ENCODE measurements at places on chromosomes 3 and 15.

DNA sequence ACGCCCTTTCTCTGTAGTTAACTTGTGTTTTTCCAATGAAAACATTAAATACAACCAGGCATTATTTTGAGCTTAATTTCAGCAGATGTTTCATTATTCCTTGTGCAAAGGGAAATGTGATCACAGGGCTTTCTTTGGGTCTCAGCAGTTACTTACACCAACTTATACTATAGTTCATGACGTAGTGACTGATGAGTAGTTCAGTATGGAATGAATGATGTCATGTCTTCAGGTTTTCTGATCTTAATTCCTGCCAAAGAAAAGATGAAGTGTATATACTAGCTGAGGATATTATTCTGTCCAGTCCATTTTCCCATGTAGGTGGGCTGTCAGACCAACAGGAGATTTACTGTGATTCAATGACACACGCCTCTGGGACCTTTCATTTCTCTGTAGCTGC lies 61.3 kb downstream of the MYRIP start:
- no peak for DNase-seq

DNA sequence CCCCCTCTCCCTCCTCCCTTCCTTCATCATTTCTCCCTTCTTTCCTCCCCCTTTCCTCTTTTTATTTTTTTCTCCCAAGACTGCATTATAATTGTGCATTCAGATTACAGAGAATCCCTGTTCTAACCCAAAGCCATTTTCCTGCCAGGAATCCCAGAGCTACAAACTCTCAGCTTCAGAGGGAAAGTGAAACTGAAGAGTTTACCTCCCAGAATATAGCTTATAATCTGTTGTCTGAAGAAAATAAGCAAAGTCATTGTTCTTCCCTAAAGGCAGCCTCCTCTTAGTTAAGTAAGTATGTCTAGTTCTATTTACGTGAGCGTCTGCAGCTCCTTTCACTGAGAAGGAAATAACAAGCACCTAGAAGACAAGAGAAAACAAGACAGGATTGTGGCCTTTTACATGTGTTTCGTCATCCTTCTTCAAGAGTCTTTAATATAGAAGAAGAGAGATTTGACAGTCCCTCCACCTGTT lies 97.2 kb downstream of the CHST2 start:
- no peak for DNase-seq

DNA sequence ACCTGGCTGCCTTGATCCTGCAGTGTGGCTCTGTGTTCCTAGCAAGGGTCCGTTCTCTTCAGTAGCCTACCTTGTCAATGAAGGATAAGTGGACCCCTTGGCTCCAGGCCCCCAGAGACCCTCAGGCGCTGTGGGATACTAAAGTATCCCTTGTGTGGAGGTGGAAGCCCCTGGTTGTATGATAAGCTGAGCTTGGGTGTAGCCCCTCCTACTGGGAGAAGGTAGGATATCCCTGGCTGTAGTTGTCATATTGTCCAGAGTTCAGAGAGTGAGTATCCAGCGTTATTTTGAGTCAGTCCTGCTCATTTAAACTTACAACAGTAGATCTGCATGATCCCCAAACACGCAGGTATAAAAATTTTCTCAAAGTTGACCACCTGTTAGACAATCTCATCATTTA lies 496.8 kb downstream of the CNTN4 start:
- no peak for DNase-seq

- DNase-seq, result peak; percentile 0
These were observed 165.2 kb upstream of the PDZRN3 start for GRCh38 chr3:73789825-73790444.

DNA sequence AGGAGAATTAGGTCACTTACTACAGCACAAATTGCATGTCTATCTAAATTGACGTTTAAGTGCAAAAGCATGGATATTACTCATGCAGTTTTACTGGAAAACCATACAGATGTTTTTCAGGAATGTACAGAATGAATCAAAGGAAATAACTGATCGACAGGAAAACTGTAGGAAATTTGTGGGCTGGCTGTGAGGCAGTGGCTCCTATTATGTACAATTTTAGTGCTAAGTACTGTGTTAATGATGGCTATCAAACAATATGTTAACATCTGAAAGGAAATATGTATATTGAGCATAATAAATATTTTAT lies 6.9 kb downstream of the NUDT16 start:
- no peak for DNase-seq

DNA sequence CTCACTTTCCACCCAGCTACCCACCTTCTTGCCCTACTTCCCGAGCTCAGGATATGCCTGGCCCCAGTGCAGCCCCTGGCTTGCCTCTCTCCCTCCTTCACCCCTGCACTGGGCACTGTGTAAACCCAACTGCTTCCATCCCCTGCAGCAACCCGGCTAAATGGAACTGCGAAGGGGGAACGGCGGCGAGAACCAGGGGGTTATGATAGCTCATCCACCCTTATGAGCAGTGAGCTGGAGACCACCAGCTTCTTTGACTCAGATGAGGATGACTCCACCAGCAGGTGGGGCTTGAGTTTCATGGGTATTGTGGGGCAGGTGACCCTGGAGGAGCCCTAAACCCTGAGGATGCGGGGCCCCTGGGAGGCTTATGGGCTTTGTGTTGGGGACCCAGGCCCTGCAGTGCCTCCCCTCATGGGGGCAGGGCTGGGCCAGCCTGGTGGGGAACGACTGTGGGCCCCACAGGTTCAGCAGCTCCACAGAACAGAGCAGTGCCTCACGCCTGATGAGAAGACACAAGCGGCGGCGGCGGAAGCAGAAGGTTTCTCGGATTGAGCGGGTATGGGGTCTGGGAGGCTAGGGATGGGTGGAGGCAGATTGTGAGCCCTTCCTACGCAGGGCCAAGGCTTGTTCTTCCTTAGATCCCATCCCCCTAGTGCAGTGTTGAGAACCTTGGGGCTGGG lies 9.6 kb downstream of the DVL3 start:
- DNase-seq, result no peak

GRCh38 chr3:170471149-170471548 lies 52.5 kb downstream of the CLDN11 start:
- DNase-seq, result no peak

GRCh38 chr3:178483704-178484103 lies 52.5 kb upstream of the KCNMB2 start:
- DNase-seq, result no peak

GRCh38 chr15:59255680-59256336 lies 49.2 kb downstream of the LDHAL6B start:
- DNase-seq, result no peak

DNA sequence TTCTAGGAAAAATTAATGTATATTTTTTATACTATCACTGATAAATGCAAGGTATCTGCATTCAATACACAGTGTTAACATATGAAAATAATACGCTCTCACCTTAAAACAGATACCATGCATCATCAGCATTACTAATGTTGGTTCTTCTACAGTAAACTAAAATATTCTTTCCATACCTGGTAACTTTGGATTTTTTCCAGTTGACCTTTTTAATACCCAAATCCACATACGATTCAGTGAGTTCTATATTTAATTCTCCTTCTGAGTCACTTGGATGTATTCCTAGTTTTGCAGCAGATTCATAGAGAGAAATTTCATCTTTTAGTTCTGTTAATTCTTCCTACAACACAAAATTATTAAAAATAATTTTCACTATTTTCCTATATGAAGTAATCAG lies 29.9 kb downstream of the CEP152 start:
- no peak for DNase-seq

- no peak for DNase-seq
These were observed 80.6 kb downstream of the FBXL22 start for GRCh38 chr15:63677778-63678177.

- peak; percentile 63 for DNase-seq
These were observed 119.0 kb upstream of the RASGRP1 start for GRCh38 chr15:38683382-38684242.

DNA sequence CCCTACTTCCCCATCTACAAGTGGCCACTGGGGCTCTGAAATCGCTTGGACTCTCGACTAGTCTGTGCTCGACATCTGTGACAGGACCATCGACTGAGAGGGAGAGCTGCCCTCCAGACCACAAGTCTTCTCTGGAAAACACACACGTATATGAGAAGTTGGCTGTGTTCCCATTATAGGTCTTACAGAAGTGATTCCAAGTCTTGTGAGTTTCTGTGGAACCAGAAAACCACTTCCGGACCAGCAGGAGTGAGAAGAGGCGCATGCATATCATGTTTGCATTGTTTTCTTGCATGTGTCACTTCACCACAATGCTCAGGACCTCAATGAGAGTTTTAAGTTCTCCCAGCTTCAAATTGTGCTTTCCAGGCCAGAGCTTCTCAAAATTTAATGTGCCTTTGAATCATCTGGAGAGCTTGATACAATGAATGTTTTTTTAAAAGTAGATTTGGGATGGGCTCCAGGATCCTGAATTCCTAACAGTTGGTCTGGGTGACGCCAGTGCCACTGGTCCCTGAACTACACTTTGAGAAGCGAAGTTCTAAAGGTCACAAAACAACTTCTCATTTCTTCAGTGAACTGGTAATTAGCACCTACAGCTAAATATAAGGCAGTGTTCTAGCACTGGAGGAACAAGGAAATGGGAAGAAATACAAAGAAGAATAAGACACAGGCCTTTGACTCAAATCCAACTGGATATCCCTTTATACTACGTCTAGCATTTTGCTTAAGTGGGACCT lies 15.7 kb downstream of the LIPC start:
- DNase-seq, result no peak

- DNase-seq, result no peak
These were observed 487.5 kb upstream of the WNT5A start for GRCh38 chr3:55974421-55975165.

GRCh38 chr15:101521591-101521990 lies 32.1 kb upstream of the PCSK6 start:
- no peak for DNase-seq

GRCh38 chr3:140078343-140078742 lies 143.4 kb downstream of the CLSTN2 start:
- DNase-seq, result no peak

DNA sequence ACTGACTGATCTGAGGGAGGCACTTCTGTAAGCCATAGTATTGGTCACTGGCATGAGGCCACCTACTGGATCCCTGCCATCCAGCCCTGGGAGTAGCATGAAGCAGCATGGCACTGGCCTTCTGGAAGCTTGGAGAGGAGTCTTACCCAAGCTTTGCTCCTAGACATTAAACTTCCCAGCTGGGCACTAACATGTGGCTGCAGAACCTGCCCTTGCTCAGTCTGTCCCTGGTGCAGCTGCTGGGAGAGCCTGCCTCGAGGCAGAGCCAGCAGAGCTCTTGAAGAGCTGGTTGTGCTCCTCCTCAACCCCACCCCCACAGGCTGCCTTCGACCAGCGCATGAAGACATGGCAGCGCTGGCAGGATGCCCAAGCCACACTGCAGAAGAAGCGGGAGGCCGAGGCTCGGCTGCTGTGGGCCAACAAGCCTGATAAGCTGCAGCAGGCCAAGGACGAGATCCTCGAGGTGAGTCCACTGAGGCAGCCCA lies 17.1 kb upstream of the SNX22 start:
- DNase-seq, result no peak
